Activated T-cell treated with anti-CD3 and anti-CD28 coated beads, Interleukin-2, amount 50 U/mL, for 72 hours (primary cell): ENCODE measurements at places on chromosomes 16 and 17. TPM values are rescaled to one million over a fixed set of nuclear protein-coding genes. Genes with fewer than 3 reads are reported as not detected.

- no peak overlapping the region for H3K27ac ChIP-seq
- DNase-seq = no peak
- H3K4me3 ChIP-seq = no peak overlapping the region
- H3K4me1 ChIP-seq = no peaks in the 10 kb centered on the region
Measured at GRCh38 chr16:63067141-63067540, 1030.9 kb upstream of the CDH8 start.

- H3K4me1 ChIP-seq = no peaks in the 10 kb centered on the region
- DNase-seq = no peak
- peaks cover under 1% of the 10 kb centered on the region for H3K36me3 ChIP-seq
- no peak overlapping the region for H3K27ac ChIP-seq
- H3K27me3 ChIP-seq = no peaks in the 10 kb centered on the region
- H3K4me3 ChIP-seq = no peak overlapping the region
Measured at GRCh38 chr17:82178499-82179261, 34.0 kb downstream of the CCDC57 start.

Gene C17orf78
- total RNA-seq = not detected

- H3K27ac ChIP-seq = no peak overlapping the region
- no peaks in the 10 kb centered on the region for H3K27me3 ChIP-seq
- DNase-seq = no peak
- no peaks in the 10 kb centered on the region for H3K36me3 ChIP-seq
- no peaks in the 10 kb centered on the region for H3K4me1 ChIP-seq
- H3K4me3 ChIP-seq = no peak overlapping the region
Measured at GRCh38 chr16:73306901-73307413, 259.0 kb upstream of the ZFHX3 start.

- no peak overlapping the region for H3K4me3 ChIP-seq
- H3K27me3 ChIP-seq = no peaks in the 10 kb centered on the region
- no peak for DNase-seq
Measured at GRCh38 chr16:9081158-9081557, 10.3 kb upstream of the HAPSTR1 start.

GRCh38 chr17:59404471-59404870 is 73.0 kb downstream of the YPEL2 start:
- no peak for DNase-seq
- H3K36me3 ChIP-seq = no peaks in the 10 kb centered on the region
- no peaks in the 10 kb centered on the region for H3K4me1 ChIP-seq
- H3K27ac ChIP-seq = no peak overlapping the region
- H3K27me3 ChIP-seq = no peaks in the 10 kb centered on the region

DNA sequence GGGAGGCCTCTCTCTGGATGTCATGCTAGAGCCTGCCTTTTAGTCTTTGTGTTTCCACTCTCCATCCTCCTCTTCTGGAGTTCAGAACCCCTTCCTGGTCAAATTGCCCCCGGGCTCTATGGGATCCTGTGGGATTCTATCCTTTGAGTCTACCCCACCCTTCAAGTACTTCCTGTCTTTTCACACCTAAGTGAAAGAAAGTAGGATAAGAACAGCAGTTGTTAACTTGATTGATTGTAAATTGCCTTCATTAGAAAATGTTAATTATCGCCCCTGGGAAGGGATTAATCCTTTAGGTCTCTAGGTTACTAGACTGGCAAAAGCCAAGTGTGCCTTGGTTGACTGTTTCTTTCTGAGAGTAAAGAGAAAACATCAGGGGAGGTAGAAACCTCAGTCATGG is 30.1 kb downstream of the PRKCB start:
- DNase-seq = no peak
- no peaks in the 10 kb centered on the region for H3K27me3 ChIP-seq
- no peak overlapping the region for H3K4me3 ChIP-seq
- peak overlapping the region; percentile 7 for H3K27ac ChIP-seq
- H3K36me3 ChIP-seq = no peaks in the 10 kb centered on the region
- H3K4me1 ChIP-seq = peaks cover 84% of the 10 kb centered on the region

DNA sequence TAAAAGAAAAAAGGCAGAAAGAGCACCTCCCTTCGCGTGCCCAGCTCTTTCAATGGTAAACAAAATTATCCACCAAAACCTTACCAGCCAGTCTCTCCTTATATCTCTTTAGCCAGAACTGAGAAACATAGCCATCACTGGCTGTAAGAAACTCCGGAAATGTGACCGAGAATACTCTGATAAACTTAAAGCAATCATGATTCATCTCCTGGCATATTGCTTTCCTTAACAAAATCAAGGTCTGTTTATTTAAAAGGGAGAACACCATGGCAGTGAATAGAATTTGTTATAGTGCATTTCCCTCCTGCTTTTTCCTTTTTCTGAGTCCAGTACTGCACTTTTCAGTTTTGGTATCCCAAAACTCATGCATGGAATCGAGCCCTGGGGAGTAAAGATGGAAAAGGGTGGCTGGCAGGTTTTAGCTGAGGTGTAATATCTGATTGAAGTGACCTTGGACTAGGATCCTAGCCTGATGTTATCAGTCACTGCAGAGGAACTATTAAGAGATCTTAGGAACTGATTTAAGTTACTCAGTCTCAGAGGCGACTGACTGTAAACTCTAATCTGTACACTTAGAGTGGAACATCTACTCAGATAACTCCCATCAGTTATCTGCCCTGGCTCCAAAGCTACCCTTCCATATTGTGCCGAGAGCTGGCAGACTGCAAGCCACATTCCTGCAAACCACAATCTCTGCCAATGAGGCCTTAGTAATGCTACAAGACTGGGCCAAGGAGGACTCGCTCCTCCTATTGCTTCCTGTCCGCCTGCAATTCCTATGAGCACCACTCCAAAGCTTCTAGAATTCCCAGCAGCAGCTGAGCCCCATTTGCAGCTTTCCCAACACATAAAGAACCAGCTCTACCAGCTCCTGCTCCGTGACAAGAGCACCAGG is 7.4 kb upstream of the COX10 start:
- no peak overlapping the region for H3K4me3 ChIP-seq
- DNase-seq = no peak
- H3K27ac ChIP-seq = peak overlapping the region; percentile 5
- no peaks in the 10 kb centered on the region for H3K27me3 ChIP-seq
- H3K4me1 ChIP-seq = peaks cover 16% of the 10 kb centered on the region
- H3K36me3 ChIP-seq = peaks cover 31% of the 10 kb centered on the region
